ENCODE measurements at places on chromosomes 5 and 9.

DNA sequence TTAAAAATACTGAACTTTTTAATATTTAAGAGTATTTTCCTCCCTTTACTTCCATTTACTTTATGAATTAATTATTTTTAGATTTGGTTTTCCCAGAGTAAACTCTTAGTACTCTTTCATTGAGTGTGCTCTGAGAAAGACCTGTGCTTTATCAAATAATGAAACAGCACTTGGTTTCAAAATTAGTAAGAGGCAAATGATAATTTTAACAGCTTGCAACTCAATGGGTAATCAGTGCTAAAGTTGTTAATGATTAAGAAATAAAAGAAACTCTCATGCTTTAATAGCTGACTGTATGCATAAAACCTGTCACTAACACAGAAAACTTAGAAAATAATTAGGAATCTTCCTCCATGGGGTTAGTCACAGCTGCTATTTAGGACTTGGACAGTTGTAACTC, 244.4 kb downstream of the RFX3 start:
- no peak for DNase-seq

DNA sequence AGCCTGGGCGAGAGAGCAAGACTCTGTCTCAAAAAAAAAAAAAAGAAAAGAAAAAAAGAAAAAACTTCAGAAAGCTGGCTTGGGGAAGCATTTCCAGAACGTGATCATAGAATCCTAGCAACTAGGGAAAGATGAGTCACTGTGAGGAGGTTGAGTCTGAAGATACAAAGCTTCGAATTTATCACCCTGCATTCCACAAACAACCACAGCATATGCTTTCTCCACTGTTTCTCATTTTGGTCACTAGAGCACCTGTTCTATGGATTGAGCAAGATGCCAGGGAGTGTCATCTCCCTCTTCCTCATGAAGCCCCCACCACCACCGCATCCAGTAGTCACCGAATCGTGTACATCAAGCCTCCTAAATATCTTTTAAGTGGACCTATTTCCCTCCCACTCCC, 37.9 kb downstream of the SEMA5A start:
- DNase-seq = no peak

- DNase-seq = no peak
Observed at GRCh38 chr5:81530919-81531318, 137.0 kb upstream of the ACOT12 start.

DNA sequence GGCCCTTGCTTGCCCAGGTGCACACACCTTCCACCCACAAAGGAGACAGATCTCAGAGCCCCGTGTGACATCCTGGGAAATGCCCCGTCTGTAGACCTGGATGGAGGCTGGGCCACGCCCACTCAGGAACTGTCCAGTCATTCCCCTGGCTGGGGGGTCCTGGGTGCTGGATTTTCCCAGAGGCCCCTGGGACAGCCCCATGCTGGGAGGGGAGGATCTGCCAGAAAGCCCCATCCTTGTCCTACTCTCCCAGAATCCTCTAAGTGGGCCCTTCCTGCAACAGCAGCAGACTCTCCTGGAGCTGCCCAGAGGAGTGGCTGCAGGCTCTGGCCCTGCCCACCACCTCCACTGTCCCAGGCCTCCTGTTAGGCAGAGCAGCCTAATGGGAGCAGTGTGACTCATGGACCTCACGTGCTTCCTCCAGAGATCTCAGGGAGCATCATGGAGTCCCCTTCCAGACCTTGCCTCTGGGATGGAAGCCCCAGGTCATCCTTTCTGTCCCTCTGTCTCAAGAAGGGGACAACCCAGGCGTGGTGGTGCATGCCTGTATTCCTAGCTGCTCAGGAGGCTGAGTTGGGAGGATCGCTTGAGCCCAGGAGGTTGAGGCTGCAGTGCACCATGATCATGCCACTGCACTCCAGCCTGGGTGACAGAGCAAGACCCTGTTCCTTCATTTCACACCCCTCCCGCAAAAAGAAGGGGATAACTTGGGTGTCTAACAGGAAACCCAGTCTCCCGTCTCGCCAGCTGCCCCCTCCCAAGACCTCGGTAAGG, 51.7 kb downstream of the JADE2 start:
- no peak for DNase-seq
